Bone marrow (tissue), 2 donors: ENCODE measurements at places on chromosomes 6 and 20.

DNA sequence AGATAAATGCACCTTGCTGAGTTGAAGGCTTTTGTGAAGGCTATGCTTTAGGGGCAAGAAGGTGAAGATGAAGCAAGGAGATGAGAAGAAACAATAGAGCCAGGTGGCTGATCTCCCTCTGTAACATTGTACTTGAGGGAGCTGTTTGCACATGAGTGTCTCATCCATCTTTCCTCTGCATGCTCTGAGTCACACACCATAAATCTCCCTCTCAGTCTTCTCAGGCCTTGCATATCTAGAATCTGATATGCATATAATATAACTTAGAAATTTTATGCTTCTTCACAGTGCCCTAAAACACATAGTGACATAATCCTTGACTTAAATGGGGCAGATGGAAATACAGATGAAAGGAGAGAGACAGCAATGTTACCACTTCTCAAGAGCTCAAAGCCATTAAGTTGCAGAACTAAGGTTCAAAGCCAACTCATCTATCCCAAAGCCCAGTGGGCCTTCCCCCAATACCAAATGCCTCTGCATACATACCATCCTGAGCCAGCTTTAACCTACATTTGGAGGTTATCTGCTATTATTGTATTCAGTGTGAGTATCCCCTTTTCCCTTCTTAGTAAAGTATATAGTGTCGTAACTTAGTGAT, 62.4 kb upstream of the STXBP5 start:
- DNase-seq: no peak

DNA sequence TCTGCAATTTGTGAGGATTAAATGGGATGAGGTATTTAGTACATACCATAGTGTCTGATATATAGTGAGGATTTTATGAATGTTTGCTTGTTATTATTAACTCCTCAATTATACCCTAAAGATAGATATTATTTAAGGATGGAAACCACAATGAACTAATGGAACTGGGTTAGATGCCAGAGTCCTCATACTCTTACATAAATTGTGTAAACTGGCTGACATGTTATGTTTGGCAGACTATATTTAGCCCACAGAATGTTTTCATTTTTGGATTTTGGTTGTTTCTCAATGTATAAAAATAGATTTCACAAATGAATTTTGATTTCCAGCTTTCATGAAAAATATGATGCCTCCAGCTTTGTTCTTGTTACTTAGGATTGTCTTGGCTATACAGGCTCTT, 37.6 kb downstream of the HTR1B start:
- no peak for DNase-seq

DNA sequence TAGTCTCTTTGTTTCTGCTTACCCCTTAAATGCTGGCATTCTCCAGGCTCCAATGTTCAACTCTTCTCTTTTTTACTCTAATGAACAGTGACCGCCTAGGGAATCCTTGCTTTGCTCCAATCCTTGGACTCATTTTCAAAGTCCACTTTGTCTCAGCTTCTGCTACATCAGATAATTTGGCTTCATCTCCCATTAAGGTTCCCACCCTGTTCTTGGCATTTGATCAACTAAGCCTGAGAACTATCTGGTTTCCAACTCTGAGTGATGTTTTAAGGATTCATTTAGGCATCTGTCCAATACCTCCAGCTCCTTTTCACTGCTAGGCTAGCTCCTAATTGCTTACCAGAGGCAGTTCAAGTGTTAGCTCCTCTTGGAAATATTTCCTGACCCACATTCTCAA, 64.9 kb downstream of the ME1 start:
- DNase-seq: no peak

- DNase-seq: no peak
Observed at GRCh38 chr6:75210885-75211739, 5.3 kb upstream of the COL12A1 start.

DNA sequence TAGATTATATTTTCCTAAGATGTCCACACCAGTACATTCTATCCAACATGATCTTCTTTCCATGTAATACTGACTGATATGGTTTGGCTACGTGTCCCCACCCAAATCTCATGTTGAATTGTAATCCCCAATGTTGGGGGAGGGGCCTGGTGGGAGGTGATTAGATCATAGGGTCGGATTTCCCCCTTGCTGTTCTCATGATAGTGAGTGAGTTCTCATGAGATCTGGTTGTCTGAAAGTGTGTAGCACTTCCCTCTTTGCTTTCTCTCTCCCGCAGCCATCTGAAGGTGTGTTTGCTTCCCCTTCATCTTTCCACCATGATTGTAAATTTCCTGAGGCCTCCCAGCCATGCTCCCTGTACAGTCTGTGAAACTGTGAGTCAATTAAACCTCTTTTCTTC, 12.2 kb upstream of the HBS1L start:
- no peak for DNase-seq

DNA sequence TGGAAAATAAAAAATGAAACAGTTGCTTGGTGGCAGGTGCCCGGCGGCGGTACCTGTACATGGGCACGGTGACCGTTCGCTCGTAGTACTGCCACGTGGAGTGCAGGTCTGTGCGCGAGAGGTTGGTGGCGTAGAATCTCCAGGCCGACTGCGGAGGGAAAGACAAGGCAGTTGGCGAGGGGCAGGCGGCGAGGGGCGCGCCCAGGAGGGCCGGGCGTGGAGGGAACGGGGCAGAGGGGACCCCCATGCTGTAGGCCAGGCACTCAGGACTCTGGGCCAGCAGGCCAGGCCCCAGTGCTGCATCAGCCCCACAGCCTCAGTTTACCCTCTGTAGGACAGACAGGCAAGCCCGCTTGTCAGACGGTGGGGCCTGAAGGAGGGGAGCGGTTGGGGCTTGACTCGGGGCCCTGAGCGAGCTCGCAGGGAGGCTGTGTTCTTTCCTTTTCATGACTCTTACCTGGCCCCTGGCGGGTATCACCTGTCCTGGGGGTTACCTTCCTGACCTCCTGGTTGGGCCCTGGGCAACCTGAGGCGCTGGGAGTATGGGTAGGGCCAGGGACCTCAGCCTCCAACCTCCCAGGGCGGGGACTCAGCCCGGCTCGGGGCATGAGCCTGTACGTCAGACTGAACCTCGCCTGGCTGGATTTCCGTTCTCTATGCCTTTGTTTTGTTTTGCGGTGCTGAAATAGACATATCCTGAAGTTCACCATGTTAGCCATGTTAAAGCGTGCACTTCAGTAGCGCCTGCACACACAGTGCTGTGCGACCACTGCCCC, 38.5 kb downstream of the KCNQ2 start:
- no peak for DNase-seq

DNA sequence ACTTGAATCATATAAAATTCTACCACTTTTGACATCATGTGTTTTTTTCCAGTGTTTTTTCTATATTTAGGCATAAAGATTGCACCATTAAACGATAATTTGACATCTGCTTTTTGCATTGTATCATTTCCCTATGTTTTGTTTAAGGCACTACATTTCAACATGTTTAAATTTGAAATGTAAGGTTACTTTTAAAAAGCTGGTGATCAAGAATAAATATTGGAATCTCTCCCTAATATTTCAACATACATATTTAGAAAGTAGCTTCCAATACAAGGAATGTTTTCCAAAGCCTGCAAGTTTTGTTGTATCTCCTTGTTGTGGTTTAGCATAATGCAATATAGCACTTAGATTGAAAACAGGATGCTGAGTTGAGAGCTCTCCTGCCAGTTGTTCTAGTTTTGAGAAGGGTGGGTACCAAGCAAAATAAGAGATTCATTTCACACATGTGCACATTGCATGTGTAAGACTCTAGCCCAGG, 76.5 kb downstream of the SYNJ2 start:
- DNase-seq: no peak

DNA sequence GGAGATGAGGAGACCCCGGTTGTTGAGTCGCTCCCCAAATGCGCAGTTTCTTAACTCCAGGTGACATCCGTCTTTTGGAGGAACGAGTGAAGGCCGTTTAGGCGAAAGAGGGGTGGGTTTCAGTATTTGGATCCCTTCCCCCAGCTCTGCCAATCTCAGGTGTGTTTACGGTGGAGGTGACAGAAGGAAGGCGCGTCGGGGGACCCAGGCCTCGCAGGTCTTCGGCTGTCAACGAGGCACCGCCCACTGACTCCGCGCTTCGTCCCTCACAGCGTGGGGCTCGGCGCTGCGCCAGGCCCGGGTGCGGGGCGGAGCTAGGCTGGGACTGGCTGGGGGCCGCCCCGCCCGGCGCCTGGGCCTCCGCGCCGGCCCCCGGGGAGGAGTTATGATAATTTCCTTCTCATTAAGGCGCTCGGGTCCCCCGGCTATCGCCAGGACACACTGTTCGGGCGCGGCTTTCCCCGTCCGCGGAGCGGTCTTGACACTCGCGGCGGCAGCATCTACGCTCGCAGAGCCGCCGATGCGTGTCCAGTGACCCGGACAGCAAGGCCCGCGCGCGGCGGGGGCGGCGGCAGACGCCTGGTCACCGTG, at the start of gene TFAP2C:
TFAP2C (plus strand) TSS at position 434 of the 591 bp plus-strand sequence. CDS start 239 bp downstream, outside the sequence.
- no peak for DNase-seq

GRCh38 chr20:63223121-63223825, 7.3 kb upstream of the YTHDF1 start:
- no peak for DNase-seq

GRCh38 chr6:67045076-67045475, 1338.0 kb upstream of the EYS start:
- DNase-seq: no peak

DNA sequence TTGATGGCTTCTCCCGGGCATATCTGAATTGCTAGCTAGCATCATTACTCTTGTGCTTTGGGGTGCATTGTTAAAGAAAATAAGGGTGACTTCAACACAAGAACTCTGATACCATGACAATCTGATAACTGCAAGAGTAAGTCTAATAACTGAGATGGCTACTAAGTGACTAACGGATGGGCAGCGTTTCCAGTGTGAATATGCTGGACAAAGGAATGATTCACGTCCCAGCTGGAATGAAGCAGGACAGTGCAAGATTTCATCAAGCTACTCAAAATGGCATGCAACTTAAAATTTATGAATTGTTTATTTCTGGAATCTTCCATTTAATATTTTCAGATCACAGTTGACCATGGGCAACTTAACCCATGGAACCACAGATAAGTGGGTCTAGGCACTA, 31.7 kb downstream of the MOXD1 start:
- DNase-seq: no peak

DNA sequence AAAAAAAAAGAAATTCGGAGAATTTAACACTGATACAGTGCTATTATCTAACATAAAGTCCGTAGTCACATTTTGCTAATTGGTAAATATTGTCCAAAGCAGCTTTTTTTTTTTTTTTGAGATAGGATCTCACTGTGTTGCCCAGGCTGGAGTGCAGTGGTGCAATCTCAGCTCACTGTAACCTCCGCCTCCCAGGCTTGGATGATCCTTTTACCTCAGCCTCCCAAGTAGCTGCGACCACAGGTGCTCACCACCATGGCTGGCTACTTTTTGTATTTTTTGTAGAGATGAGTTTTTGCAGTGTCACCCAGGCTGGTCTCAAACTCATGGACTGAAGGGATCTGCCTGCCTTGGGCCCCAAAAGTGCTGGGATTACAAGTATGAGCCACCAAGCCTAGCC, 15.9 kb downstream of the MTO1 start:
- DNase-seq: no peak

GRCh38 chr6:8948733-8949132, 513.4 kb upstream of the SLC35B3 start:
- no peak for DNase-seq
